ENCODE measurements at places on chromosomes 5 and 9.

GRCh38 chr5:131491749-131492148, 143.3 kb downstream of the RAPGEF6 start:
- DNase-seq = no peak

- DNase-seq = no peak
These were observed 1093.9 kb upstream of the CDH6 start for GRCh38 chr5:30099634-30100033.

DNA sequence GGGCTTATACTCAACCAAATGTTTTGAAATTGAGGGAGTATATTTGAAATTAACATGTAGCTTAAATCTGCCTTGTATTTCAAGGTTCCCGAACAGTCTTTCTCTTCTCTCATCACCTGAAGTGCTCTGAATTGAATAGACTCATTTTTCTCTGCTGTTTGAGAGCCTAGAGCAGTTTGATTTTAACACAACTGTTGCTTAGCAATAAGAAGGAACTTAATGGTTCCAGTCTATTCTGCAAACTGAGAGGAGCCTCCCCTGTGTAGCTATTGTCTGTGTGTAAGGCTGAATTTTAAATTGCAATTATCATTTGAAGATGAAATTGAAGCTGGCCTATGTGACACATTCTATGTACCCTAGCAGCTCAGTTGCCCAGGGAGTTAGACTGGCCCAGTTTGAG, 87.1 kb upstream of the CKMT2 start:
- DNase-seq = no peak

- no peak for DNase-seq
These were observed 75.3 kb upstream of the IL12B start for GRCh38 chr5:159405611-159406031.

DNA sequence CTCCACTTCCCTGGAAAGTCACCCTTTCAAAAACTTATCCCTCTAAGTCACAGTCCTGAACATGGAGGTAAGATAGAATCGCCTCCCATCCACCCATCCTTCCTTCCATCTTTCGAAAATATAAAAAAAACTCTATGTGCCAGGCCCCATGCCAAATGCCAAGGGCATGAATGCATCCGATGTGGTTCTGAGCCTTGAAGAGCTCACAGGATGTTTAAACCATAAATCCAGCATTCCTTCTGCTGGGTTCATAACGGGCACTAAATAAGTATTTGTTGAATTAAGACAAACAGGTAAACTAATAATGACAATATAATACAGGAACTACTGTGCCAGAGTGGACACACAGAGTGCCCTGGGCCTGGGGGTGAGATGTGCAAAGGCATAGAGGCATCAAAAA, 147.3 kb downstream of the TTLL11 start:
- DNase-seq = no peak

DNA sequence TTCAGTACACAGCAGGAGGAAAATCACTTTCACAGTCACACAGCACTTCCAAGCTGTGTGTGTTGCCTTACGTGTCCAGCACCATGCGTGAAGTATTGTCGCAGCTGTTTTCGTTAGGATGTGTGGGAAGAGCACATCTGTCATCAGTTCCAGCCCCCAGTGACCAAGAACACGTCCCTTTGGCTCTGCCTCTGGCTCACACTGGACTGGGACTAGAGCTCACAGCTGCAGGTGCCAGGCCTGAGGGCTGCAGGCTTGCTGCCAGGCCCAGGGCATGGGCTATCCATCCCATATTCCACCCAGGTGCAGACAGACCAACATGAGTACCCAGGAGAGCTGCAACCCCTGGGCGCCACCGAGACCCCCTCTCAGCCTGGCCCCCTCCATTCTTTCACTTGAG, 60.5 kb upstream of the ANKRD33B start:
- DNase-seq = no peak

- no peak for DNase-seq
These were observed 25.6 kb upstream of the ANKRD33B start for GRCh38 chr5:10538103-10538788.

DNA sequence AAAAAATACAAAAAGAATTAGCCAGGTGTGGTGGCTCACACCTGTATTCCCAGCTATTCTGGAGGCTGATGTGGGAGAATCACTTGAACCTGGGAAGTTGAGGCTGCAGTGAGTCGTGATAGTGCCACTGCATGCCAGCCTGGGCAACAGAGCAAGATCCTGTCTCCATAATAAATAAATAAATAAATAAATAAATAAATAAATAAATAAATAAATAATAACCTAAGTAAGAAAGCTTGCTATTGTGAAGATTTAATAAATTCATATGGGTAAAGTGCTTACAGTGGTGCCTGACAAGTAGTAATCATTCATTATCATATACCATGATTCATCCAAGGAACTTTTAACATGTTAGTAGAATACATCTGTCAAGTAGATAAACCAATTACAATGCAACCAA, 13.4 kb downstream of the SVEP1 start:
- DNase-seq = no peak

DNA sequence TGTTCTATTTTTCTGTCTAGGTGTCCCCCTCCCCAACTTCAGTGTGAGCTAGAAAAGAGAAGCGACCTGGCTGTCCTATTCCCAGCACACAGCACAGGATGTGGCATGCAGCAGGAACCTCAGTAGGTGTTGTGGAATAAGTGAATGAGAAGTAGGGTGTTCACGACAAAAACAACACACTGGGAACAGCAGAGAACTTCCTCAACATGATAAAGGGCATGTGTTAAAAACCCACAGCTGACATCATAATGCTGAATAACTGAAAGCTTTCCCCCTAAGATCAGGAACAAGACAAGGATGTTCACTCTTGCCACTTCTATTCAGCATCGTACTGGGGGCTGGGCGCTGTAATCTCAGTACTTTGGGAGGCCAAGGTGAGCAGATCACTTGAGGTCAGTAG, 155.6 kb upstream of the ZNF618 start:
- DNase-seq = no peak

DNA sequence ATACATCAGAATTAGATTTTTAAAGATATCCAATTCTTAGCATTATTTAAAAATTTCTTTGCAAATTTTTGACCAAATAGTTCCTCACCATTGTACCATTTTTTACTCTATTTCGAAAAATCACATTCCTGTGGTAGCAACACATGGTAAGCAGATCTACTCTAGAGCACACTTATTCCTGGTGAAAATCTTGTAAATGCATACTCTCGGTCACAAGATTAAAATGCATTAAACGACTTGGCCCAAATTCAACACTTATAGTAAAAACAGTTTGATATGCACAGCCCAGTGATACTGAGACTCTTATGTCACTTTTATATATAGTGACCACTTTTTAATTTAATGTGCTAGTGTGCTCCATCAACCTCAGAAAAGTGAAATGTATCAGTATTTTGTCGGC, 208.8 kb upstream of the TARS1 start:
- no peak for DNase-seq

GRCh38 chr9:23941051-23941450, 115.0 kb upstream of the ELAVL2 start:
- DNase-seq = no peak

GRCh38 chr9:4657426-4658159, 4.5 kb upstream of the PLPP6 start:
- DNase-seq = no peak

GRCh38 chr9:118674942-118675341, 694.3 kb downstream of the BRINP1 start:
- no peak for DNase-seq

- DNase-seq = no peak
These were observed 576.2 kb upstream of the CTNND2 start for GRCh38 chr5:12480487-12480886.

GRCh38 chr5:159316519-159317383, 13.5 kb downstream of the IL12B start:
- DNase-seq = no peak

DNA sequence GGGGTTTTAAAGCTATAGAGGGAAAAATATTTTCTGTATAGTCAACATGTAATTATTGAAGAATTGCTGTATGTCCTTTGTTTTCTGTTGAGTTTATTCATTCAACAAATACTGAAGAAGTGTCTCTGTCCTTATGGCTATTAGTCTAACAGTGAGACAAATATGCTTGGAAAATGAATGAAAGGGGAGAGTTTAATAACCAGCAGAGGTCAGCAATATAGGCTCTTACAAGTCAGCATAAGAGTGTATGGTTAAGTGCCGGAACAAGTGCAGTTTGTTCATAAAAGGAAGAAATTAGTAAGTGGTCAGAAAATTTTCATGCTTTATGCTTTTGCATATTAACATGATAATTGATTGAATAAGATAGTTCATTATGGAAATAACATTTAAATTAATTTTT, 3.6 kb downstream of the SCAMP1 start:
- no peak for DNase-seq

GRCh38 chr5:94900006-94900505, 281.6 kb downstream of the SLF1 start:
- no peak for DNase-seq

DNA sequence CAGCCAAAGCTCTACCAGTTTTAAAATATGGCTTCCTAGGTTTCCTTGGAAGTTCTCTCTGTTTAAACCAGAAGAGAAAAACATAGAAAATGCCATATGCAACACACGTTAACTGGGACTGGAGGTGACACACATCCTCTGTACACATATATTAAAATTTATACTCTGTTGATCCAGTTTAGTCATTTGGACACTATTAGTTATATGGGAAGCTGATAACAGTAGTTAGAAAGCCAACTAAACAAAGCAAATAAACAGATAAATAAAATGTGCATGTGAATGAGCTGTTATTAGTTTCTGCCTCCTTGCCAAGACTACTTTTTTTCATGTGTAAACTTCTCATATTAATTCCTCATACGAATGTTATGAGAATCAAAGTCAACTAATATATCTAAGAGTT, 1249.2 kb upstream of the CDH6 start:
- no peak for DNase-seq

- no peak for DNase-seq
These were observed 32.3 kb downstream of the ATP6V0E1 start for GRCh38 chr5:173015598-173016455.

GRCh38 chr9:135924628-135925338, 17.4 kb upstream of the CAMSAP1 start:
- DNase-seq = no peak

Measured in upper lobe of left lung (tissue), 6 donors.